ENCODE measurements at places on chromosomes 4 and X. TPM values are rescaled to one million over a fixed set of nuclear protein-coding genes. Genes with fewer than 3 reads are reported as not detected.

Gene NWD2
- total RNA-seq = not detected

DNA sequence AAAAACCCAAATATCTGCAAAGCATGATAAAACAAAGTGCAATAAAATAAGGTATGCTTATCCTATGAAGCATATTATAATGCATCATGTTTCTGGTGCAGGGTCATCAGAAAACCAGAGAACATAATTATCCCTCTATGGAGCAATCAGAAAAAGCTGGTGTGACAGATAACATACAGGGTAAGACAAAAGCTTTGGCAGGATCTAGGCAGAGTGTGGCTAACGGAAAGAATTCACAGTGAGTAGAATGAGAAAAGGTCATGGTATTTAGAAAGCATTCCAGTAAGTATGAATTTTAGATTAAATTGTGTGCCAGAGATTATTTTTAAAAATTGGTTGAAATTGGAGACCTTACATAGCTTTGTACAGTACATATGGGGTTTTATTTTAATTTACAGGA, 29.0 kb upstream of the UGT2B4 start:
- H3K27me3 ChIP-seq = no peaks in the 10 kb centered on the region
- no peak overlapping the region for H3K27ac ChIP-seq
- no peak for DNase-seq
- H3K36me3 ChIP-seq = no peaks in the 10 kb centered on the region
- H3K4me1 ChIP-seq = no peaks in the 10 kb centered on the region

DNA sequence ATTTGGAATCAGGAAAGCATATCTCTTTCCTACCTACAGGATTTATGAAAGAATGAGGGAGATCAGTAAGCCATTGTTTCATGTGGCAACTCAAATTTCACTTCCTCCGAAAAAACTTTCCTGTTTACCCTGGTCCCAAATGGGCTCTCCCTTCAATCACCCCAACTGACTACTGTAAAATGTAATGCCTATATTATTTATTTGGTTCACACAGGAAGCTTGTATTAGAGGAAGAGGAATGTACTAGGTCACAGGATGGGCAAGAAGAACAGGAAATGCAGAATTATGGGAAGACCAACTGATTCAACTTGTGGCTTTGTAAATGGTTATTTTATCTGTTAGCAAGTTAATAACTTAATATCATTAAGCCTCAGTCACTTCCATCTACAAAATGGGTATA, 23.1 kb downstream of the COL4A6 start:
- H3K27me3 ChIP-seq = no peaks in the 10 kb centered on the region
- H3K36me3 ChIP-seq = no peaks in the 10 kb centered on the region
- H3K4me3 ChIP-seq = no peak overlapping the region
- H3K27ac ChIP-seq = no peak overlapping the region
- DNase-seq = no peak
- no peaks in the 10 kb centered on the region for H3K4me1 ChIP-seq

Gene FABP2
- not detected for total RNA-seq

All from activated naive CD4-positive, alpha-beta T cell treated with anti-CD3 and anti-CD28 coated beads for 36 hours (primary cell).